GM04503 (cell line): ENCODE measurements at places on chromosomes 1 and 21.

DNA sequence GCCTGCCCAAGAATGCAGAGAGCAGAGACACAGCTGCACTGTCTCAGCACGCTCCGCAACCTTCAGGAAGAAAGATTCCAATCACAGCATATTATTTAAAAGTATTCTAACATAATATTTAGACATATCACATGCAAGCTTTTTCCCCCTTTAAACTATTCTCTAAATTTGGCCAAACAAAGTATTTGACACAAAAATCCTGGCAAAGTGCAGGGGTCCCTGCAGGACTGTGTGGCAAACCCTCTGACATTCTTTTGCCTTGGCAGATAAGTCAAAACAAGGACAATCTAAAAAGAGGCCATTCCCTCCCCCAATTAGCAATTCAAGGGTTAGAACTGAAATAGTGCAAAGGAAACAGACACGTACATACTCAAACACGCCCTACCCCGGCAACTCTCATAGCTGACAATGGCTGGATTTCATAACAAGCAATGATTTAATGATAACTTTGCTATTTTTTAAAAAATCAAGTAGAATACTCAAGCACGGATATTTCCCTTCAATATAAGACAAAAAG, 225.3 kb downstream of the MRPL39 start:
- no peak for DNase-seq

GRCh38 chr1:232423591-232423990, 206.3 kb downstream of the SIPA1L2 start:
- no peak for DNase-seq

DNA sequence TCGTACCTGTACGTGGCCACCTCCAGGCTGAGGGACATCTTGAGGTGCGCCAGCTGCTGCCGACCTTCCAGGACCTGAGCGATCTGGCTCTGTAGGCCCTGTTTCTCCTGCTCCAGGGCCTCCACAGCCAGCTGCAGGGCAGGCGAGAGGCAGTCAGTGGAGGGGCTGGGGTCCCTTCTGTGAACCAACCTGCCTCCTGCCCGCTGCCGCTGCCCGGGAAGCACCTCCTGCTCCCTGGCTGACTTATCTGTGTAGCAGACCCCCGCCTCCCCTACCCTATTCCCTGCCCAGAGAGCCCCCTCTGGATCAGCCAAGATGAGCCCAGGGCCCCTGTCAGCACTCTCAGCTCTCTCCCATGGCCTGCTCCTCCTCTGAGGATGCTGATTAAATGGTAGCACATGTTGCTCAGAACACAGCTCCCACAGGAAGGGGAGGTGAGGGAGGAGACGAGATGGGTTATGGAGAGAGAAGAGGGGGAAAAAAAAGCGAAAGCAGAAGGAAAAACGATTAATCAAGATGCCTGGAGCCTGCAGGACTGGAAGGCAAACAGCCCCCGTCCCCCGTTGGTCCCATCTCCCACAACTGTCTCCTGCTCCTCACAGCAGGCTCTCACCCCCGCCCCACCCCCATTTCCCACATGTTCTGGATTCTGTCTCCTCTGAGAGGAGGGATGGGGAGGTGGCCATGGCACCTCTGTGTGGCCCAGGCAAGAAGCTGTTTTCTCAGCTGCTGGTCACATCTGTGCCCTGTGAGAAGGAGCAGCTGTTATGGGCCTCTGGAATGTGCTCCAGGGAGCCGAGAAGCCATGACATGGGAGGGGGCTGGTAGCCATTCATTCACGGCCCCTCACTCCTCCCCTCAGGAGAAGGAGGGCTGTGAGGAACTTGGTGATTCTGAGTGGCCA, 1.7 kb downstream of the NES start:
- no peak for DNase-seq

GRCh38 chr21:46157987-46158451, 2.6 kb upstream of the FTCD start:
- no peak for DNase-seq

- DNase-seq, result no peak
Observed at GRCh38 chr1:227942021-227942715, 5.6 kb downstream of the WNT9A start.

- peak; percentile 75 for DNase-seq
Observed at GRCh38 chr21:37153196-37153934, 80.3 kb downstream of the TTC3 start.

- no peak for DNase-seq
Observed at GRCh38 chr1:32179193-32179442, 357 bp upstream of the TXLNA start.

GRCh38 chr1:44436401-44437106, 31.5 kb downstream of the RNF220 start:
- no peak for DNase-seq

DNA sequence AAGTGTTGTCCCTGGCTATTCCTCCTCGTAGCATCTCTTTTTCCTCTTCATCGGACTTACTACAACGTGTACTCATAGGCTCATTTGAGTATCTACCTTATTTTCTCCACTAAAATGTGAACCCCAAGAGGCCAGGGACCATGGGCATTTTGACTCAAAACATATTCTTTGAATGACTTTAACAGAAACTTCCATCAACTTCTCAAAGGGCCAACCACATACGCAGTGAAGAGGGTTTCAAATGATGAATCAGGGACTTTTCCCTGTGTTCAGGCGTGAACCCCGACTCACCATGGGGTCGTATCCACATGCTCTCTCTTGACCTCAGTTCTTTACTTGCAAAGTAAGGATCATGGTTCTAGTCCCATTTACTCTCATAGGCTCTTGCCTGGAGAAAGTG, 20.2 kb upstream of the GPR137B start:
- DNase-seq, result no peak

GRCh38 chr1:185491604-185492003, 174.6 kb upstream of the IVNS1ABP start:
- DNase-seq, result no peak

- DNase-seq, result no peak
Observed at GRCh38 chr1:192729500-192729899, 79.3 kb upstream of the RGS2 start.

GRCh38 chr1:29691499-29691898, 455.2 kb downstream of the PTPRU start:
- DNase-seq, result no peak

DNA sequence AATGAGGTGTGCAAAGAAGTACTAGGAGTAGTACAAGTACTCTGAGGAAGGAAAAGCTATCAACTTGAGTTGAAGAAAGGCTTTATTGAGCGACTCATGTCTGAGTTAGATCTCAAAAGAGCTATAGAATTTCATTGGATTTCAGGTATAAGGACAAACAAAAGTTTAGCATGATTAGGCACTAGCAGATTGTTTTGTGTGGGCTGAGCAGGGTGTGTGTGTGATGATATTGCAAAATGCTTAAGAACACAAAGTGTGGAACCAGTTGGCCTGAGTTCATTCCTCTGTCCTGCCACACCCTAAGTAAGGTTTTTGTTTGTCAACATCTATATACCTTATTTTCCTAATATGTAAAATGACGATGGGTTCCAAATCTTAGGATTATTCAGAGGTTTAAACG, 158.9 kb downstream of the KCNK2 start:
- DNase-seq, result no peak

DNA sequence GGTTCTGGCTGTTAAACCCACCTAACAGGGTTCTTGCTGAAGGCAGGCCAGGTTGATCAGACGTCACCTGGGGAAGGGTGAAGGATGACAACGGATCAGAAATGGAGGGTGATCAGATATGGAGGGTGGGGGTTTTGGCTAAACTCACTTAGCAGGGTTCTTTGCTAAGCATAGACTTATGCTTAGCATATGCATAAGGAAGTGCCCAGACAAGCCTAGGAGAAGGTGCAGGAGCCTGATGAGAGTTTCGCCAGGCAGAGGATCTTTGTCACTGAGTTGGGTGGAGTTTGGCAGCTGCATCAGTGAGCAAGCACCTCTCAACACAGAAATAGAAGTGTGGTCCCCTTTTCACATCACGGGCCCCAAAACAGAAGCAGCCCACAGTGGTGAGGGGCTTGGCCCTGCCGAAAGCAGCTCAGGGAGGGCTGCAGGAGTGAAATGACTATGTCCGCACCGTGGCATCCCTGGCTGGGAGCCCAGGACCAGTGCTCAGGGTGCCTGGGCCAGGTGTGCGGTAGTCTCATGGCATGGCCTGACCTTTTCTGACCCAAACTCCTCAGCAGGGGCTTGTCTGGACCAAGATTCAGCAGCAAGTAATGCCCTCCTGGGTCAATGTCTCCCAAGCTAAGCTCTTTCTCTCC, 101.6 kb downstream of the AJAP1 start:
- no peak for DNase-seq

- DNase-seq, result no peak
Observed at GRCh38 chr1:53145051-53145600, 2.7 kb upstream of the SLC1A7 start.

- peak; percentile 33 for DNase-seq
Observed at GRCh38 chr1:83942914-83943313, 56.0 kb downstream of the TTLL7 start.

DNA sequence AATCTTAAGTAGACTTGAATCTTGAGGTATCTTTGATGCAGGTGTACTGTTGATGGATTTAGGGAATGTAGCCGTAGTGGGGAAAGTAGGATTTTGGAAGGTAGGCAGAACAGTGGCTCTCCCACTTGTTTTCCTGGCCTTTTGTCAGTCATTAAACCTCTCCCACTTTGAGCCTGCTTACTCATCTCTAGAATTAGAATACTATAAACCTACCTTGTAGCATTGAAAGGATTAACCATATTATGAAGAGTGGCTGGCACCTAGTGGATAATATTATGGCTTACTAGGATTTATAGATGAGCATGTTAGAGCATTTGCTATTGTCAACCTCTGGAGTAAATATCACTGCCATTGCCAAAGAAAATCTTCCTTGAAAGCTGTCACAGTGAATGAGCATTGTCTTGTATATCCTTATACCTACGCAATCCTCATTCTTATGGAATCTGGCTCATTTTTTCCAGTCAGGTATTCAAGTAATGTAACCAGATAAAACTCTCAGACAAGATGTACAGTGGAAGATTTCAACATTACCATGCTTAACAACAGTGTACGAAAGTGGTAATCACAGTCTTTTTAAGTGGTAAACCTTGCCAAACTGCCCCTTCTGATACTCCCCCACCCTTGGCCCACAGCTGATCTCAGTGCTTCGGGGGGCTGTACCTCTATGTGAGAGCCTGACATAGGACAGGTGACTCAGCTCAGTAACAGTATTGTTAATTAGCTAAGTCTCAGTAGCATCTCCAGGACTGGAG, 44.4 kb downstream of the SH3GLB1 start:
- no peak for DNase-seq

DNA sequence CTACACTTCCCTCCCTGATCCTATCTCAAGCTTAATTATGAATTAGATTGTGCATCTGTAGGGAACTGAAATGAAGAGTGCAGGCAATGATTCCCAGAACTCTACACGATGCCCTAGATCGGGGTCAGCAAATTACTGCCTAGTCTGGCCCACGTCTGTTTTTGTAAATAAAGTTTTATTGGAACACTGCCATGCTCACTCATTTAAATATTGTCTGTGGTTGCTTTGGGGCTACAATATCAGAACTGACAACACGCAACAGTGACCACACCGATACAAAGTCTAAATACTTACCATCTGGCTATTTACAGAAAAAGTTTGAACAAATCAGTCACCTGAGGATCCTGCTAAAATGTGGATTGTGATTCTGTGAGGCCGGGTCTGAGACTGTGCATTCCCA, 74.1 kb downstream of the PGBD5 start:
- DNase-seq, result no peak

DNA sequence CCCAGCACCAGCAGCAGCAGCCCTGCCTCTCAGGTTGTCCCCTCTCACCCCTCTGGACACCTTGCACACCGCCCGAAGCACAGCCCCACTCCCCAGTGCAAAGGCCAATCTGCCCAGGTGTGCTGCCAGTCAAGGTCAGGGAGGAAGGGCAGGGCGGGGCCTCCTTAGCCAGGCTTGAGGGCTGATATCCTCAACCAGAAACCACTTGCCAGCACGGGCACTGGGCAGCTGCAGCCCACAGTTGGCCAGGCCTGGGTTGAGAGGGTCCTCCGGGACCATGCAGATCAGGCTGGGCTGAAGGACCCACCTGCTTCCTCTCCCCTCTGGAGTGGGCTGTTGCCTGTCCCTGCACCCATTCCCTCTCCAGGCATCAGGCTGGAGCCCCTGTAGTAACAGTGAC, 588.3 kb downstream of the NPHP4 start:
- no peak for DNase-seq

DNA sequence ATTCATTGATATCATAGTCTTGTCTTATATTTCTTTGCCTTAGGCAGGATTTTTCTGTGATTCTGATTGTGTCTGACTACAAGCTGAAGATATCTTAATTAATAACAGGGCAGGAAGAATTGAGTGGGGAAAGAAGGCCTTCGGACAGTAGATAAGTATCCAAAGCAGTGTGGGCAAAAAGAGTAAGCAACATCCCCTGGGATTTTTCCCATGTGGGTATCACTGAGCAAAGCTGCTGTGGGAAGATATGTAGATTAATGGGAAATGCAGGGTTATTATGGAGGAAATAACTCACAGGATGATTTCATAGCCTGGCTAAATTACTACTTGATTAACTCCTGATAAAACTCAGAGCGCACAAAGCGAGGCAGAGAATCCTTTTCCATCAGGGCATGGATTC, 55.7 kb downstream of the RGS5 start:
- DNase-seq, result no peak

DNA sequence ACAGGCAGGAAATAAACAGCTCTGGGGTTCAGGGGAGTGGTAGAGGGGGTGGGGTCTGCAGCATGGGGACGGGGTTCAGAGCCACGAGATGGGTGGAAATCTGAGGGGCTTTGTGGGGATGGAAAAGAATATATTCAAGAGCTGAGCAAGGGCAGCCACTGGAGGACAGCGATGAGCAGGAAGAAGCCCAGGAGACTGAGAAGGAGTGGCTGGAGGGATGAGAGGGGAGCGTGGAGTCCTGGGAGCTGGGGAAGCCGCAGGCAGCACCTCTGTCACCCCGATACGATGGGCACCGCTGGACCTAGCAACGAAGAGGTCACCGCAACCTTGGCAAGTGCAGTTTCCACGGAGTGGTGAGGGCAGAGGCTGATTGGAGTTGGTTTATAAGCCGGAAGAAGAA, 10.0 kb upstream of the KCNAB2 start:
- no peak for DNase-seq

DNA sequence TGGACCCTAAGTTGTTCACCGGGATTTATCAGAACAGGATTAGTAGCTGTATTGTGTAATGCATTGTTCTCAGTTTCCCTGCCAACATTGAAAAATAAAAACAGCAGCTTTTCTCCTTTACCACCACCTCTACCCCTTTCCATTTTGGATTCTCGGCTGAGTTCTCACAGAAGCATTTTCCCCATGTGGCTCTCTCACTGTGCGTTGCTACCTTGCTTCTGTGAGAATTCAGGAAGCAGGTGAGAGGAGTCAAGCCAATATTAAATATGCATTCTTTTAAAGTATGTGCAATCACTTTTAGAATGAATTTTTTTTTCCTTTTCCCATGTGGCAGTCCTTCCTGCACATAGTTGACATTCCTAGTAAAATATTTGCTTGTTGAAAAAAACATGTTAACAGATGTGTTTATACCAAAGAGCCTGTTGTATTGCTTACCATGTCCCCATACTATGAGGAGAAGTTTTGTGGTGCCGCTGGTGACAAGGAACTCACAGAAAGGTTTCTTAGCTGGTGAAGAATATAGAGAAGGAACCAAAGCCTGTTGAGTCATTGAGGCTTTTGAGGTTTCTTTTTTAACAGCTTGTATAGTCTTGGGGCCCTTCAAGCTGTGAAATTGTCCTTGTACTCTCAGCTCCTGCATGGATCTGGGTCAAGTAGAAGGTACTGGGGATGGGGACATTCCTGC, 3.9 kb upstream of the OLFML3 start:
- DNase-seq, result peak; percentile 23
